ENCODE measurements at places on chromosomes 4 and X.
A peak's percentile ranks its signal among the peaks of the same experiment; 100 is the strongest.

DNA sequence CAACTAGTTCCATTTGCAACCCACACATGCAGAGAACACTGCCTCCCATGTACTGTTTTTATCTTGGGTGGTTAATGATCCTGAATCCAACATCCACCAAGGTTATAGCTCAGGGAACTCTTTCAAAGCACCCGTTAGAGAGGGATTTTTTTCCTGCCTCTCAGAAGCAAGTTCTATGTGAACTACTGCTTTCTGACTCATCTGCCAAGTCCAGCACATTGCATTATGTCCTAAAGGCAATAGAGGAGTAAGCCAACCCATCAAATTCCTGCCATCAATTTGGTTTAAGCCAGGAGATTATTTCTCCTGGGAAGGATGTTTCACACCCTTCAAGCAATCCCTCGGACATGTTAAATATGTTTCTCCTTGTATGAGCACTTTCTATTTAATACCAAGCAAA is 334.5 kb downstream of the GASK1B start:
- DNase-seq, result no peak

DNA sequence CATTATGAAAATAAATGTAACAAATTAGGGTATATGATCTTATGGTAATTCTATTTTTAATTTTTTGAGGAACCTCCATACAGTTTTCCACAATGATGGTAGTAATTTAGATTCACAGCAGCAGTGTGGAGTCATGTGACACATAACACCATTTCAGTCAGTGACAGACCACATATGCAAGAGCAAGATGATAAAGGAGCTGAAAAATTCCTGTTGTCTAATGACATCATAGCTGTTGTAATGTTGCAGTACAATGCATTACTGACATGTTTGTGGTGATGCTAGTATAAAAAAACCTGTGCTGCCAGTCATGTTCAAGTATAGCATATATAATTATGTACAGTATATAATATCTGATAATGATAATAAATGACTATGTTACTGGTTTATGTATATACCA is 28.5 kb downstream of the EMCN start:
- no peak for DNase-seq

- no peak for DNase-seq
Measured at GRCh38 chrX:79182071-79182470, 37.6 kb downstream of the GPR174 start.

DNA sequence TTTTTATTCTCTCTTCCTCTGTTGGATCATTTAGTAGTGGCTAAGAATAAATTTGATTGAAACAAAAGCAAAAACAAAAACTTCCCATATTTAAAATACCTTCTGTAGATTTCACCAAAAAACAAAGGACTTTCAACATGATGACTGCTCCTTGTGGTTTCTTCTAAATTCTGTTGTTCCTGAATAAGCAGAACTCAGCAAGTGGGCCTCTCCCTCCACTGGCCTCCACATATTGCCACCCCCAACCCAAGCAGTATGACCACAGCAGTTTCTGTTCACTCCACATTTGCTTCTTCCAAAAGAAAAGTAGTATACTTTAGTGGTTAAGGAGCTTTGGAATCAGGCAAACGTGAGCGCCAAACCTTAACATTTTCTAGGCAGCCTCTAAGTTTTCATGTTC is 114.7 kb downstream of the COX18 start:
- no peak for DNase-seq

GRCh38 chr4:52994567-52994966 is 132.4 kb downstream of the RASL11B start:
- no peak for DNase-seq

DNA sequence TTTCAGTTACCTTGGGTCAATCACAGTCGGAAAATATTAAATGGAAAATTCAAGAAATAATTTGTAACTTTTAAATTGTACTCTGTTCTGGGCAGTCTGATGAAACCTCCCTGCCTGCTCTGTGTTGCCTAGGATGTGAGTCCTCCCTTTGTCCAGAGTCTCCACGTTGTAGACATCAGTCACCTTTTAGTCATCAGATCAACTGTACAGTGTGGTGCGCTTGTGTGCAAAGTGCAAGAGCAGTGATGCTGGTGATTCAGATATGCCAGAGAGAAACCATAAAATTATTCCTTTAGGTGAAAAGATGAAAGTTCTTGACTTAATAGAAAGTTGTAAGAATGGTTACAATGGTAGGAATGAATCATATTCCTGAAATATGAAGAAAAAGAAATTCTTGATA is 1.4 kb downstream of the SPATA4 start:
- DNase-seq, result peak; percentile 15

DNA sequence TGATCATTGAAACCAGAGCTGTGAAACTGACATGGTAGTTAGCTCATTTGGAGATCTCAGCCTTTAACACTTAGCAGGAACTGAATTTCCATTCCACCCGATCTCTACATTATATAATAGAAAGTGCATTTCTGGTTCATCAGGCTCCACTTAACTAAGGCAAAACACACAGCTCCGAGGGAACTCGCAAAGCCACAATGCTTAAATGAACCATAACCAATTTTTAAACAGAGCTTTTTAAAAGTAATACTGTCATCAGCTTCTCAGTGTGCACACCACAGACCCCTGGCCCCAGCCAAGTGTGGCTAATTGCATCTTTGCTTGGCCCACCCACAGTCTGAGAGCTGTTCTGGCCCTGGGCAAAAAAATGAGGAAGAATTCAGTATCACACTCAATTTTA is 66.1 kb downstream of the DCHS2 start:
- no peak for DNase-seq

GRCh38 chrX:114365065-114365834 is 218.6 kb upstream of the HTR2C start:
- DNase-seq, result no peak

DNA sequence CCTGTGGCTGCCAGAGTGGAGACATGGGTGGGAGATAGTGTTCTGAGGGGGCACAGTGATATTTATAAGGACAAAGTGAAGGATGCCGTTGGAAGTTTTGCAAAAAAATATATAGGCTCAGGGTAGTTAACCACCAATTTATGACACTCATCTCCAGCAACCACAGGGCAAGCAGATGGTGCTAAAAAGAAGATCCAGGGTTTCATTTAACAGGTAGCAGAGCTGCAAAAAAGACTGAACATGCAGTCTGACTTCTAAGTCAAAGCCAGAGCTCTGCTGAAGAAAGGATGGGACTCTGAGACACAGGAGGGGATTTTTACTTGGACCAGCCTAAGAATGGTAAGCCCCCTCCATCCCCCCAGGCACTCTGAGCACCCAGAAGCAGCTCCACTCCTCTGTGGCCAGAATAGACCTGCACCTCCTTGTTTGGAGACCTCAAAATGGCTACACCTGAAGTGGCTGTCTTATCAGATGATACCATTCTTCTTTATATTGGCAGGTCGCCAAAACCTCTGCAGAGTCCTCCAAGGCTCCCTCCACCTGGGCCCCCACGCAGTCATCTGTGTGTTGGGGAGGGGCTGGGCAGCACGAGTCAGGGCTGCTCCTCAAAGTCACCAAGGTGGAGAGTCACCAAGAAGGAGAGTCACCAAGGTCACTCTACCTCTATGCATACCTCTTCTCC is 161.4 kb upstream of the FAM9B start:
- no peak for DNase-seq

DNA sequence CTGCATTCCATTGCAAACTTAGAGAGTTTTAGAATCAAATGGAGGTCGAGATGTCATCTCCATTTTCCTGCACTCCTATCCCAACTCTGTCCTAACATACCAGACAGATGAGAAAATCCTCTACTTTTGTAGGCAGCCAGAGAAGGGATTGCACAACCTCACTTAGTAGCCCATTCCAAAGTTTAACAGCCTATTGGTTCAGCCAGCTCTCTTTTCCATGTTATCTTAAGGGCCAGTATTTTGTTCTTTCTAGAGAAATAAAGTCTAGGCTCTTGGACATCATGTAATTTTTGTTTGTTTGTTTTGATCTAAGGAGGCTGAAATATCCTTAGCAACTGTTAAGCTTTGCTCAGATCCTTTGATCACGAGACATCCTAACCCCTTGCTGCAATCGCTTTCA is 173.0 kb downstream of the COX18 start:
- no peak for DNase-seq

GRCh38 chr4:113851816-113852215 is 90.3 kb upstream of the CAMK2D start:
- no peak for DNase-seq

- no peak for DNase-seq
Measured at GRCh38 chr4:59612235-59612634, 1587.9 kb upstream of the ADGRL3 start.

DNA sequence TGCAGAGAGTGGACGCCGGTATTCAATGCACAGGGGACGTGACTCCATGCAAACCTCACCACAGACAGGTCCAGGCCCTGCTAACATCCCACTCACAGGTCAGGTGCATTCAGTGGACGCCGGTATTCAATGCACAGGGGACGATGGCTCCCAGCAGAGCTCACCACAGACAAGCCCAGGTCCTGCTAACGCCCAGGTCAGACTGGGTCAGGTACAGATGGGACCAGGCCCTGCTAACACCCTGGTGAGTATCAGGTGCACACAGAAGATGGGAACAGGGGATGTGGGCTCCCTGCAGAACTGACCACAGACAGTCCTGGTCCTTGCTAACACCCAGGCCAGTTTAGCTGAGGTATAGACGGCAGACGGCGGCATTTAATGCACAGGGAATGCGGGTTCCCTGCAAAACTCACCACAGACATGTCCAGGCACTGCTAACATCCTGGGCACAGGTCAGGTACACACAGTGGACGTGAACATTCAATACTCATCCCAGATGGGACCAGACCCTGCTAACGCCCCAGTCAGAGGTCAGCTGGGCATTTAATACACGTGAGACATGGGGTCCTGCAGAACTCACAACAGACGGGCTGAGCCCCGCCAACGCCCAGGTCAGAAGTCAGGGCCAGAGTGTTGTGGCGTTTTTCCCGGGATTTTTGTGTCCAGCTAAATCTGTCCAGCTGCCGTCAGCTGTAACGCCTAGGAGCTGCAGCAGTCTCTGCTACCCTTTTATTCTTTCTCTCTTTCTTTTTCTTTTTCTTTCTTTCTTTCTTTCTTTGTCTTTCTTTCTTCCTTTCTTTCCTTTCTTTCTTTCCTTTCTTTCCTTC is 99.2 kb downstream of the SHOX start:
- DNase-seq, result no peak

GRCh38 chr4:20662851-20663250 is 37.4 kb upstream of the PACRGL start:
- DNase-seq, result no peak

GRCh38 chr4:146260521-146260920 is 46.2 kb downstream of the REELD1 start:
- DNase-seq, result no peak

- no peak for DNase-seq
Measured at GRCh38 chr4:98399915-98400314, 138.7 kb downstream of the RAP1GDS1 start.
